ENCODE measurements at places on chromosomes 6 and 20. TPM values are rescaled to one million over a fixed set of nuclear protein-coding genes. Genes with fewer than 3 reads are reported as not detected.

The ASIP gene
- not detected for total RNA-seq

The TCP11 gene
- not detected for total RNA-seq

The PRPH2 gene
- total RNA-seq, result 2.5 TPM

The WDR46 gene
- total RNA-seq, result 52.8 TPM

The PREX1 gene
- total RNA-seq, result 2.8 TPM

The HSD17B8 gene
- 16.4 TPM for total RNA-seq

The GGTLC1 gene
- not detected for total RNA-seq

The CST4 gene
- 0.78 TPM for total RNA-seq

The ADGB gene
- total RNA-seq, result not detected

All from epithelial cell of alveolus of lung (primary cell).